K562 (cell line): ENCODE measurements at places on chromosomes 1 and 21. TPM values are rescaled to one million over a fixed set of nuclear protein-coding genes. Genes with fewer than 3 reads are reported as not detected.

The DYNLT5 gene
- not detected in 2 replicates for polyA plus RNA-seq

- no peak for DNase-seq
Measured at GRCh38 chr1:218959784-218960183, 213.9 kb upstream of the LYPLAL1 start.

- no peak for DNase-seq
Measured at GRCh38 chr1:228980232-228980937, 245.1 kb downstream of the RHOU start.

The ROR1 gene
- polyA plus RNA-seq, result not detected in 2 replicates

The MIS18A gene
- 75.3 and 83.0 TPM in 2 replicates for polyA plus RNA-seq

GRCh38 chr1:94501935-94502334, 39.6 kb downstream of the F3 start:
- no peak for DNase-seq

The SIM2 gene
- not detected in 2 replicates for polyA plus RNA-seq

DNA sequence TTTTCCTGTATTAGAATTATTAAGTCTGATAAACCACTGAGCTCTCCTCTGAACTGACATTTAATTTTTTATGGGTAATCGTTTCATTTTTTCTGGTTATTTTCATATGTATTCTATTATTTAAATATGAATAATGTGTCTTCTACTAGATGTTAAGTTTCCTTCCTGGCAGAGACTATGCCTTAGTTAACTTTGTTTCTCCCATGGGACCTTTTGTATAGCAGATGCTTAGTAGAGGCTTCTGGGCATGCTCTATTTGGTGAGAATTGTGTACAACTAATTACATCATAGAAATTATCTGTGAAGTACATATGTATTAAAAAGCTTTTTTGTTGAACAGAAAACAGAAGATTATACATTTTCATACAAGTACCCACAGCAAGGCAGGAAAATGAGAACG, 23.4 kb downstream of the CTBS start:
- DNase-seq, result no peak

DNA sequence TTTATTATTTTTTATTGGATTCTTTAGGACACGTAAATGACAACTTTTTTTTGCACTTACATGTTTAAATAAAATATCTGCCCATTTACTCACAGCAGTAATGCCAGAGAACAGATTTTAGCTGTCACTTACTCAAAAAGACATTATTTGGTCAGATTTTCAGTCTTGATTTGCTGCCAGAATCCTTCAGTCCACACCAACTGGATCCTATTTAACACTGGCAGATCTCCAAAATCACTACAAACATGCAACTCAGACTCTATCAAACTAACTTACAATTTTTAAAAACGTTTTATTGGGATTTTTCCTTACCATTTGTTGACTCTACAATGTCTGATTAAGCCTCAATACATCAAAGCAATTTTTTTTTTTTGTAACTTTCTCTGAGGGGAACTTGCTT, 11.1 kb downstream of the ATP6V1G3 start:
- no peak for DNase-seq

The SLC39A1 gene
- 69.5 and 76.1 TPM in 2 replicates for polyA plus RNA-seq

- no peak for DNase-seq
Measured at GRCh38 chr1:60227601-60228000, 154.0 kb upstream of the C1orf87 start.

DNA sequence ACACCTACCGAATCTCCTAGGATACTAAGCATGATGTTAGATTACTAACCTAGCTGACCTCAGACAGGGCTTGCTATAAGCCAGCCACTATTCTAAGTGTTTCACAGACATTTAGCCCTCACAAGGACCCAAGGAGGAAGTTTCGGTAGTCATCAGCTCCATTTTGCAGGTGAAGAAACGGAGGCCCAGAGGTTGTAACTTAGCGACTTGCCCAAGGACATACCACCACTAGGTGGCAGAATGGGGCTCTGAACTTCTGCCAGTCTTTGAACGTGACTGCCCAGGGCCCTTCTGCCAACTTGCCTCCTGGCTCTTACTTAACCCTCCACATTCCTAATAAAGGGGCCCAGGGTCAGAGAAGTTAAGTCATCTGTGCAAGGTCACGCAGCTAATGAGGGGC, 283.5 kb downstream of the C1orf94 start:
- peak; percentile 53 for DNase-seq

The SIK1 gene
- 0.66 and 1.8 TPM in 2 replicates for polyA plus RNA-seq

GRCh38 chr1:153985341-153985912, 712 bp downstream of the RAB13 start:
- peak; percentile 80 for DNase-seq

DNA sequence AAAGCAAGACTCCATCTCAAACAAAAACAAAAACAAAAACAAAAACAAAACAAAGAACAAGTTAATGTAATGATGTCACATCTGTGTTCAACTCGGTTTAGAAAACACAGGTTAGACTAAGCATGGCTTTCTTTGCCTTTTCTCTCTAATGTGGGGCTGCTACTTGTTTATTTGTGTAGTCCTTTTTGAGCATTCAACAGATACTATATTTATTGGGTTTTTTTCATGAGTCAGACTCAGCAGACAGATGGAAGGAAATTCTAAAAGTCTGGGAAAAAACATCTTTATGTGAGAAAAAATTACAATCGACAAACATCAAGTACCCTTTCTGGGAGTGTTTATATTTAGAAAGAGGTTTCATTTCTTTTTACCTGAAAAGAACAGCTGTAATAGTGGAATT, 22.3 kb upstream of the OTUD3 start:
- DNase-seq, result no peak

GRCh38 chr1:44347280-44347679, 7.8 kb downstream of the ERI3 start:
- no peak for DNase-seq

DNA sequence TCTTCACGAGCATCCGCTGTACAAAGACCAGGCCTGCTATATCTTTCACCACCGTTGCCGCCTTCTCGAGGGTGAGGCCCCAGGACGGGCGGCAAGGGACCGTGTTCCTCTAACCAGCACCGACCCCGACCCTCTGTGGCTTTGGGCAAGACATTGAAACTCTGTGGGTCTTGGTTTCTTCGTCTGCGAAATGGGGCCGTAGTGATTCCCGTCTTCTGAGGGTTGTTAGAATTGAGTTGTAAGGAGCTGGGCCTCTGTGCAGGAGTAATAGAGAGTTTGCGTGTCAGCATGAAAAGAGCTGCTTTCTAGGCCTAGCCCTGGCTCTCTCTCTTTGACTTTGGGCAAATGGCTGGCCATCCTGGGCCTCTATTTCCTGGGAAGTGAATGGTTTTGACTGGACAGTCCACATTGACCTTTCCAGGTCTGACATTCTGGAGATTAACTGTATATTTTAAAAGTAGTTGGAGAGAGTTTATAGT, 591 bp downstream of the MRPL37 start:
- DNase-seq, result no peak

The CRYBG2 gene
- 3.1 and 8.1 TPM in 2 replicates for polyA plus RNA-seq

The CELA2A gene
- polyA plus RNA-seq, result not detected in 2 replicates

The PODN gene
- polyA plus RNA-seq, result not detected in 2 replicates

GRCh38 chr1:161198194-161198896, 509 bp downstream of the ADAMTS4 start:
- DNase-seq, result no peak

The ST6GALNAC5 gene
- polyA plus RNA-seq, result not detected in 2 replicates

- no peak for DNase-seq
Measured at GRCh38 chr1:4468386-4468785, 186.0 kb upstream of the AJAP1 start.

The NPR1 gene
- polyA plus RNA-seq, result not detected in 2 replicates

DNA sequence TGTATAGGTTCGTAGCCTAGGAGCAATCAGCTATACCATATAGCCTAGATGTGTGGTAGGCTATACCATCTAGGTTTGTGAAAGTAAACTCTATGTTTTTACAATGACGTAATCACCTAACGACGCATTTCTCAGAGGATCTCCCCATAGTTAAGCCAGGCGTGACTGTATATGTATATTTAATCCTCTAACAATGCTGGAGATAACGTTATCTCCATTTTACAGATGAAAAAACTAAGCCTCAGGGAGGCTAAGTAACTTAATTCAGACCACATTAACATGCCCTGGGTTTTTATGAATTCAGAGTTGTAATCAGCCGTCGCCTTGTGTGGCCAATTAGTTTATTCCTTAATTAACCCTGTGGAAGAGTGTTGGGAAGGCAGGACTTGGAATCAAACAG, 107.7 kb upstream of the PLXNA2 start:
- DNase-seq, result peak; percentile 26

DNA sequence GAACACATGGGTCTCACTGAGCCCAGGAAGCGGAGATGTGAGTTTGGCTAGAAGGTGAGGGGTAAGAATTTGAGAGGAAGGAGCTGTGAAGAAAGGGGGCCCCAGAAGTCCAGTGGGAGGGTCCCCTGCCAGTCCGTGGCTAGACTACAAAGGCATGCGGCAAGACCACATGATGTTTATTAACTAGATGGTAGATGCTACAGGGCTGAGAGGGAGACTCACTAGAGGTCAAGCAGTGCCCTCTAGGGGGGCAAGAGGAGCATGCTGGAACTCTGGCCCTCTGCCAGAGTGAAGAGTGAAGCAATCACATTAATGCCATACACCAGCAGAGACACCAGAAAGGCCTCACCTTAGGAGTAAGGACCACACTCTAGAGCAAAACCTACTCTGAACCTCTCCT, 12.2 kb downstream of the KIAA0319L start:
- DNase-seq, result peak; percentile 67

- no peak for DNase-seq
Measured at GRCh38 chr1:184392779-184393522, 6.1 kb downstream of the C1orf21 start.

The NOS1AP gene
- polyA plus RNA-seq, result 1.5 TPM in 2 replicates

The DENND2D gene
- not detected in 2 replicates for polyA plus RNA-seq

The ADORA3 gene
- polyA plus RNA-seq, result 0.09 TPM in 1 of 2 replicates, not detected in the other

GRCh38 chr1:220353229-220354012, 81.2 kb upstream of the RAB3GAP2 start:
- peak; percentile 27 for DNase-seq

The CFAP107 gene
- 0.08 and 0.16 TPM in 2 replicates for polyA plus RNA-seq

- DNase-seq, result no peak
Measured at GRCh38 chr1:156887734-156888133, 5.8 kb upstream of the PEAR1 start.

- no peak for DNase-seq
Measured at GRCh38 chr1:160971618-160972056, 17.0 kb upstream of the ITLN2 start.

DNA sequence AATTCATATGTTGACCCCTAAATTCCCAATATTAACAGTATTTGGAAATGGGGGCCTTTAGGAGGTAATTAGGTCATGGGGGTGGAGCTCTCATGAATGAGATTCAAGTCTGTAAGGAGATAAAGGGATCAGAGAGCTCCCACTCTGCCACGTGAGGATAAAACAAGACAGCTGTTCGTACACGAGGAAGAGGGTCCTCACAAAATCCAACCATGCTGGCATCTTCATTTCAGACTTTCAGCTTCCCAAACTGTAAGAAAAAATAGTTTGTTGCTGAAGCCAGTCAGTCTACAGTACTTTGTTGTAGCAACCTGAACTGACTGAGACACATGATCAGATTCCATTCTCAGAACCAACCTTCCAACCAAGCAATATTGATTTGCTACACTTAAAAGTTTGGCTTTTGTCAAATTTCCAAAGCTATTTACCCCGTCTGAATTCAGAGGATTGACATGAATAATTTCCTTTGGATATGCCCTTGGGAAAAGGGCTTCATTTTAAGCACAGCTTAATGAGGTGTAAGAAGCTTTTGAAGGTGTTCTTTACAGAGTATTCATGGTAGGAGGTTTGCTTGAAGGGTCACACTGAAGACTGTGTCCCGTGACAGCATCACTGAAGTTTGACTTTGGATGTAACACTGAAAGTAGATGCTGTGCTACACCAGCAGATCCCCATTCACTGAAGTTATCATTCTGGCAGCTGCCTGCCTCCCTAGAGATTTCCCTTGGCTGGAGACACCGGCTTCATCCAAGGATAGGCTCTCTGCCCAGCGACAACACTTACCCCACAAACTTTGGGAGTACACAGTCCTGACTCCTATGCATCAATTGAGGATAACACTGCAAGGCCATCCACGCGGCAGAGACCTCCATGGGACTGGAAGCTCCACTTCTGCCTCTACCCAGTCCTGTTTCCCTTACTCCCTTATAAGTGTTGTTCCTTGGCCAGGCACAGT, 4.9 kb upstream of the OMA1 start:
- DNase-seq, result no peak

- no peak for DNase-seq
Measured at GRCh38 chr1:221612047-221612777, 129.7 kb downstream of the DUSP10 start.
